GM12891 (cell line): ENCODE measurements at places on chromosomes 2 and 18.

DNA sequence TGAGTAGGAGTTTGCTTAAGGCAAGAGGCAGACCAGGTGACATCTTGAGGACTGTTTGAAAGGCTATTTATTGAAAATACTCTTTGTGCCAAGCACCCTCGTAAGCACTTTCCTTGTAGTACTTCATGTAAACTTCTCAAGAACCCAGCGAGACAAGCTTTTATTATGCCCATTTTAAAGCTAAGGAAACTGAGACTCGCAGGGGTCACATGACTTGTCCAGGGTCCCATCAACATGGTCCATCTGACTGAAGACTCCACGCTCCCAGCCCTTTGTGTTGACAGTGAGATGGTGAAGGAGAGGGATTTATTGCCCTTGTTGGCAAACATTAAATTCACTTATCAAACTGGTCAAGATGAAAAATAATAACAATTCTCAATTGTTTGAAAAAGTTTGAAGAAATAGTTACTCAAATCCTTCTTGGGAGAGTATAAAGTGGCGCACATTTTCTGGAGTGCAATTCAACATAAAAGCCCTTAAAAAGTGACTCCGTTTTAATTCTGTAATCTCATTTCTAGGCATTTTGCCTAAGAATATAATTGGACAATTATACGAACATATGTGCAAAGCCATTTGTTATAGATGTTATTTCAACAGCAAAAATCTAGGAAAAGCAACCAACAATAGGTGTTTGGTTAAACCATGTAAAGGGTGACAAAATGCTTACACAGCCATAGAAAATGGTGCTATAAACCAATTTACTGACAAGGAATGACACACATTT lies 270.5 kb upstream of the NCKAP5 start:
- no peak for DNase-seq

DNA sequence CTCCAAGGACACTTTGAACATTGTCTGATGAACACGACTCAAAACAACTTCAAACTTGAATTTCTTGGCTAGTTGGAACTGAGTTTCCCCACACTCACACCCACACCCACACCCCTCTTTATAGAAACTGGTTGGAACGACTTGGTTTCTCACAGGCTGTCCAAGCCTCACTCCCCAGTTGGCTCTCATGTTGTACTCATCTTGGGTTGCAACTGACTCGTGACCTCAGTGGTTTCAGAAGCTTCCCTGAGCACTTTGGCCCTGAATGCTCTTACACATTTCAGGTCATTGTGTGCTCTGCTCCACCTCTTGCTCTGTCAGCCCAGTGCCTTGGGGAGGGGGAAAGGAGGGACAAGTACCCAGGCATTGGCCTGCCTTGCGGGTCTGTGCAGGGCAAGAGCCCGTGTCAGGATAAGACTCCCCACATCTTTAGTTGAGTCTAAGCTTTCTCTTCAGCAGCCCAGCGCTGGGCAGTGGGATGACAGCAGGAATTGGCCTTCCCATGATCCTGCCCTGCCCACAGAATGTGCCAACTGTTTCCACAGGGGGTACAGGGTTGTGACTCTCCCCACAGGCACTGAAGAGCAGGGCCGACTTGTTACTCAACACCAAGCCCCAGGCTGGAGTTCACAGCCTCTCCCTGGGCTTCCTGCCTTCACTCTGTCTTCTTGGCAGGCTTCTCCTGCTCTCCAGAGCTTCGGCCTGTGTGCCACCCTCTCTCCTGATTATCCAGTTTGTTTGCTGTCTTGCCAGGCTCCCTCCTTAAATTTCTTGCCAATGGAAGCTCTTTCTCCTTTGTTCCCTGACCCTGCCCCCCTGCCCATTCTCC lies 104.6 kb downstream of the RTN4 start:
- DNase-seq = peak; percentile 42

GRCh38 chr2:23803965-23804542 lies 122.9 kb downstream of the ATAD2B start:
- no peak for DNase-seq

DNA sequence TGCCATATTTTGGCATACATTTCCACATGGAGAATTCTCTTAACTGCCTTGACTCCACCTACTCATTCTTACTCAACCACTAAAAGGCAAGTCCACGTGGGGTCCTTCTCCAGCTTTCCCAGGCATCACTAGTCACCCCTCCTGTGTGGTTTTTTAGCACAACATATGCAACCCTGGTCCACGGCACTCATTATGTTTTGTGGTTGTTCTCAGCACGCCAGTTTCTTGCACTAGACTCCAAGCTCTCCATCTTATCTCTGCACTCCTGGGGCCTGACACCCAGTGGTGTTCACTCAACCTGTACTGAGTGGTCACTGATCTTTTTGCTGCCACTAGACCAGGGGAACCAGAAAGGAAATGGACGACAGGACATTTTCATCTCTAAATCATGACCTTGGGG lies 18.0 kb downstream of the MARCHF4 start:
- DNase-seq = no peak

- DNase-seq = no peak
These were observed 55.7 kb downstream of the CTDP1 start for GRCh38 chr18:79735071-79735980.

DNA sequence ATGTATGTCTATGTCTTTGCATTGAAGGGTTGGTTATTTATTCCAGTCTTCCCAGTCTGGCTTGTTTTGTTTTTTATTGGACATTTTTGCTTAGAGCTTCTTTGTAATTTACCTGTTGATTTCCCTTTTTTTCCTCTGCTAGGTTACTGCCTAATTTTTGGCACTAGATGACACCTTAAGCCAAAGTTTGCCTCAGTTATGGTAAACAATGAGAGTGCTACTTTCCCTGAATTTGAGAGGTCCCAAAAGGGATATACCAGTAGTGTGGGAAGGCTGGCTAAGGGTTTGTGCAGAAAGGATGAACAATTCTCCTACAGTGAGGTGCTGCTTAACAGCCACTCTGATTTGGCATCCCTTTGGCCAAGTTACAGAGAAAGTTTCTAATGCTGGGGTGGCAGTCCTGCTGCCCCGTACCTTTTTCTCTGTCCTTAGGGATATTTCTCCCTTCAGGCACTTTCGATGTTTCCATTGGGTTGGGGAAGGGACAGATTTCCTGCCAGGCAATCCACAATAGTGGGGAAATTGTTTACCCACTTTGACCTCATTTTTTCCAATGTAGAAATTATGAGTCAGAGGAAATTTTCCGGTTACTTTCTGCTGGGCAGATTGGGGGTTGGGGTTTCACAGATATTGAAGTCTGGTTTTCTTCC lies 354.9 kb downstream of the PTPRM start:
- DNase-seq = no peak

- peak; percentile 25 for DNase-seq
These were observed 75.6 kb upstream of the UXS1 start for GRCh38 chr2:106269591-106270291.

GRCh38 chr2:197197895-197198311 lies 112.7 kb downstream of the ANKRD44 start:
- no peak for DNase-seq

GRCh38 chr2:151481744-151482143 lies 72.0 kb downstream of the RIF1 start:
- DNase-seq = no peak

- DNase-seq = no peak
These were observed 38.9 kb upstream of the SERPINE2 start for GRCh38 chr2:224077773-224078507.

- no peak for DNase-seq
These were observed 166.2 kb downstream of the TCF4 start for GRCh38 chr18:55421615-55422419.

DNA sequence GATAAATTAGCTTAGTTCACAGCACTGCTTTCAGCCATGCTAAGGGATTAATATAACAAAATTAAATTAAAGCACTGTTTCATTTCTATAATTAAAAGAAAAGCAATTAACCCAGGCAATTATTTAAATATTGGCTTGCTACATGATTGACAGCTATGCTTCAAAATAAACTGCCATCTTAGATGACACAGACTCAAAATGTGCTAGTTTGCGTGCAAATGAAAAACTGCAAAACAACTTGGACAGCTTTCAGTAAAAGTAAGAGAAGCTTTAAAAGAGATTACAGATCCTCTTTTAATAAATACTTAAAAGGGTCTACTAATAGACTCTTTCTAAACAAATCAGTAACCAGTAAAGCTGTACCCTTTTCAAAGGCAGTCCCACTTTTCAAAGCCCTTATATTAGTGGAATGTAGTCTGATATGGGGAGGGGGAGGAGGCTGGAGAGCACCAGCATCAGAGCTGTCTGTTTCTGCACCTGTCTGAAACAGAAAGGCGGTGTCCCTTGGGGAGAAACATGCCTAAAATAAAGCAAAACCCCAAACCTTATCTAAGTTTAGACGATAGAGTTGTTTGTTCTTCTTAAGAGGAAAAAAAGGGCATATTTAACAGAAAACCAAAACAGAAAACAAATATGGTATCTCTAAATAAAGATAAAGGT lies 20.8 kb downstream of the EIF2AK3 start:
- no peak for DNase-seq

DNA sequence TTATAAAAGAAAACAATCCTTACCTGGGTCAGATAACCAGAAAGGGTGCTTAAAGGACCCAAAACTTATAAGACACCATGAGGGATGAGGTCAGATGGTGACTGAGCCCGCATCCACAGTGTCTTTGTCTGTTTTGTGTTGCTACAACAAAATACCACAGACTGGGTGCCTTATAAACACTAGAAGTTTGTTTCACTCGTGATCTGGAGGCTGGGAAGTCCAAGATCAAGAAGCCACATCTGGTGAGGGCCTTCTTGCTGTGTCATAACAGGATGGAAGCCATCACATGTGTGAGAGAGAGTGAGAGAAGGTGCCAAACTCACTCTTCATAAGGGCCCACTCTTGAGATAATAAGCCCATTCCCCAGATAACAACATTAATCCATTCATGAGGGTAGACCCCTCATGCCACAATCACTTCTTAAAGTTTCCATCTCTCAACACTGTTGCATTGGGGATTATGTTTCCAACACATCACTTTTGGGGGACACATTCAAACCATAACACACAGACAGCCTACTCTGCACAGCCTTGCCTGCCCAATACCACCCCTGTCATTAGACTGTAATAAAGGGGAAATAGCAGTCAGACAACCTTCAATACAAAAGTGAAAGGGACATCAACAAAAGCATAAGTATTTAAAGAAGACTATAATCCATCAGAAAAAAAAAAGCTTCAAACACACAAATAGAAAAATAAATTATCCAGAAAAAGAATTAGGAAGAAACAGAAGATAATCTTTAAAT lies 249.8 kb downstream of the ANAPC1 start:
- DNase-seq = no peak

- DNase-seq = no peak
These were observed 177.9 kb downstream of the TPGS2 start for GRCh38 chr18:36650906-36651305.

- no peak for DNase-seq
These were observed 22.0 kb downstream of the MYL12B start for GRCh38 chr18:3283908-3284307.

- no peak for DNase-seq
These were observed 71.4 kb upstream of the OTOS start for GRCh38 chr2:240211598-240212424.

DNA sequence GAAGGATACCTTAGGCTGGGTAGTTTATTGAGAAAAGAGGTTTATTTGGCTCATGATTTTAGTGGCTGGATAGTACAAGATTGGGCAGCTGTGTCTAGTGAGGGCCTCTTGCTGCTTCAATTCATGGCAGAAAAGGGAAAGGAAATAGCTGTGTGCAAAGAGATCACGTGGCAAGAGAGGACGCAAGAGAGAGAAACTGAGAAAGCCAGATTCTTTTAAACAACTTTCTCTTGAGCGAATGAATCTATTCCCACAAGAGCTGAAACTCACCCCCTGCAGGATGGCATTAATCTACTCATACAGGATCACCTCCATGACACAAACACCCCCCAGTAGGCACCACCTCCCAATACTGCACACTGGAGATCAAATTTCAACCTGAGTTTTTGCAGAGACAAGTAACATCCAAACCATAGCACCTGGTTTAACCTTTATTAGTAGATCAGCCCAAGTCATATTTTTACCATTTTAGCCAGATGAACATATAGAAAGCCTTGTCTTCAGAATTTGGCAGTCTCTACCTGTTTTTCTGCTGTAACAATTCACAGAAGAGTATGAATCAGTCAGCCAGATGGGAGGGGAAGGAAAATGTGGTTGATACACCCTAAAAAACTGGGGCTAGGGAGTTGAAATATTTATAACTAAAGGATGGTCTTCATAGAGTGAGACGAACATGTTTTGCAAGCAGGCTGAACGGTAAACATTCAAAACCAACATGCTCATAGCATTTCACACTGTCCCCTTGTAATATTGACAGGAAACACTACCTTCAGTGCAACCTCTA lies 73.9 kb upstream of the NCKAP5 start:
- no peak for DNase-seq
